ENCODE measurements at places on chromosomes 16 and 17.

GRCh38 chr17:15096511-15096910, 168.6 kb downstream of the PMP22 start:
- no peak for DNase-seq

DNA sequence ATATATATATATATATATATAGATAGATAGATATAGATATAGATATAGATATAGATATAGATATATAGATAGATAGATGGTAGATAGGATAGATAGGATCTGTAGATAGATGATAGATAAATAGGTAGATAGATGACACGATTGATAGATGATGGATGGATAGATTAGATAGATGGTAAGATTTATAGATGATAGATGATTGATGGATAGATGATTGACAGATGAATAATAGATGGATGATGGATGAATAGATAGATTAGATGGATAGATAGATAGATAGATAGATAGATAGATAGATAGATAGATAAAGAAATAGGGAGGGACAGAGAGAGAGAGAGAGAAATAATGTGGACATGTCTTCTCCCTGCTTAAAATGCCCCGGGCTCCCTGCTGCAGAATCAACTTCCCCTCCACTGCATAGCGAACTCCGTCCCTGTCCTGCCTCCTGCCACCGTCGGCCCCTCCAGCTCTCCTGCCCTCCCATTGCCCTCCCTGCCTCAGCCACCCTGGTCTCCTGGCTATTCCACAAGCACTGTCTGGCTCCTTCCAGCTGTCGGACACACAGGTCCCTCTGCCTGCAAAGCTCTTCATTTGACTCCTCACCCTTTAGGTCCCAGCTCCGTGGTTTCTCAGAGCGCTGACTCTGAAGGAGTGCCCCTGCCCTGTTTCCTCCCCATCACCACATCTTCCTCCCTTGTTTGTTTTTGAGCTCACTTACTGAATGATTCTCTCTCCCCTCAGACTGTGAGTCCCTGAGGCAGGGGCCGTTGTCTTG, 254.0 kb downstream of the KATNIP start:
- DNase-seq: no peak

GRCh38 chr16:78211946-78212345, 112.5 kb downstream of the WWOX start:
- no peak for DNase-seq

DNA sequence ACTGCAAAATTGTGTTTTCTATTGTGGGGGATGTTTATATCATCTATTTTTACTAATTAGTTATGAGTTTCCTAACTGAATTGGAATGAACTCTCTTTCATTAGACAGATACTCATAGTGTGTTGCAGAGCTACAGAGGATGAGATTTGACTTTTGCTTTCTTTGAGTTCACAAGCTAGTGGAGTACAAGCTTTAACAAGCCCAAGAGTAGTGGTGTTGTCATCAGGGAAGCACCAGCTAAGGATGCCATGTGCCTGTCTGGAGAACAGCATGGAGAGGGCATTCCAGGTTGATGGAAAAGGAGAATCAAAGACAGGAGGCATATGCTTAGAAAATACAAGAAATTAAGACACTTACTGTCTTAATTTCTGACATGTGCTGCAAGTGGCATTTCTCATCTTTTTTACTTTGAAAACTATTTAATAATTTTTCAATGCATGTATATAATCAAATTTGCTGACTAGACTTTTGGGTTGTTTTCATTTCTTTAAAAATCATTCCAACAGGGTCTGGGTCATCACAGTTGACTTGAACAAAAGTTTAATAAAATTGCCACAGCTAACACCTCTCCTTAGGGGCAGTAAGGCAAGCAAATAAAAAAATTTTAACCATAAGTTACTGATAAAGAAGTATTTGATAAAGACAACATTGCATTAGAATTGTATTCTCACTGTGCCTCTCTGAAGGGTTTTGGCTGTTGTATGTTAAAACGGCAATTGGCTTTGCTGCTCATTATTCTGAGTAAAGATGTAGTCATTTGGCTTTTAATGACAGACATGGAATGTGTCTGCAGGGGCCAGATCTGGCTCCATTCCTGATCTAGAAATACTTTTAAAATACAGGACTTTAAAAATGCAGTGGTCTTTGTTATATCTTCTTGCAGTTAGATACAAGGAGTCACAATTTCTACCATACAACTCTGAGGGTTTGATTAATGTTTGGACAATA, 323.7 kb upstream of the CDH11 start:
- no peak for DNase-seq

DNA sequence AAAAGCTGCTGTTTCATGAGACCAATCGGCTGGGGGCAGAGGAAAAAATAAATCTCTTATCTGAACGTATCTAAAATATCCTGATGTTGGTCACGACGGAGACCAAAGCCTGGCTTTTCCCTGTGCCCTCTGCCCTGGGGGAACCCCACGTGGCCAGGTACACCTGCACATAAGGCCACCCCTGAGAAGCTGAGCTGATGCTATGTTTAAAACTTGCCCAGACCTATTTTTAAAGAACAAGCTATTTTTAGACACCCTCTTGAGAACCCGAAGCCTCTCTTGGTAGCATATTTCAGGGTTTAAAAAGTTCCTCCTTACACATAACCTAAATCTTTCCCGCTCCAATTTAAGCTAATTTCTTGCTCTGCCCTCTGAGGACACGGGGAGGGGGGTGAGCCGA, 210.4 kb downstream of the GSG1L start:
- DNase-seq: no peak

GRCh38 chr17:67615736-67616135, 102.0 kb upstream of the NOL11 start:
- no peak for DNase-seq

- peak; percentile 65 for DNase-seq
Observed at GRCh38 chr16:31868691-31869167, 4.9 kb upstream of the ZNF267 start.

DNA sequence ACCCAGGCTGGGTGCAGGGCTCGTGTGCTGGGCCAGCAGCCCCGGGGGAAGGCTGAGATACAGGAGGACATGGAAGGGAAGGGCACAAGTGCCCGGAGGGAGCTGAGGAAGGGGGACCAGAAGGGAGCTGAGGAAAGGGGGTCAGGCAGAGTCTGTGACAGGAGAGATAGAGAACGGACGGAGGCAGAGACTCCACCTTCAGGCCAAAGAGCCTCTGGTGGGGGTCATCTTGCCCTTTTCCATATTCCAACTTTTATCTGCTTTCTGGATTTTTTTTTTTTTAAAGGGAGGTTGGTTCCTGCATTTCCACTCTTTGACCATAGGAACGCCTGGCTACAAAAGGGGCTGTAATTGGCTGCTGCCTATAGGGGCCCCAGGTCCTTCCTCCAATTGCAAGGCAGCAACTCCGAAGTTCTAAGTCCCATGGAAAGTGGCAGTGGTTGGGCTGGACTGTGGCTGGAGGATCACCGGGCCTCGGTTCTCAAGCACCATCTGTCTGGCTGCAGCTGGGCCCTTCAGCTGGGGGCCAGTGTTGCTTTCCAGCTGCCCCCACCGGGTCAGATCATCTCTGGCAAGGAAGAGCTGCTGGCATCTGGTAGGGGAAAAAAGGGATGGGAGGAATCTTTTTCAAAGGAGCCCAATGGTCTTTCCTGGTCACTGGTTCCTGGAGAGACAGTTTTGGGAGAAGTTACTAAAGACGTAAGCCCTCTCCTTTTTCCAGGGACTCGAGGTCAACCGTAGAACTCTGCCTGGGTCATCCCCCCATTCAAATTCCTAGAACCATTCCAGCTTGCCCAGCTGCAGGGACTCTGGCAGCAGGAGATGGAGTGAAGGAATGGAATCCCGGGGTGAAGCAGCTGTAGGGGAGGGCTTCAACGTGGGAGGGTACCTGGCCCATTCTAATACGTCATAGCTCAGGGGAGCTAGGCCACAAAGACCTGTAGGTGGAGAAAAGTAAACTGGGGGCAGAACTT, 13.1 kb upstream of the MRPS23 start:
- no peak for DNase-seq

DNA sequence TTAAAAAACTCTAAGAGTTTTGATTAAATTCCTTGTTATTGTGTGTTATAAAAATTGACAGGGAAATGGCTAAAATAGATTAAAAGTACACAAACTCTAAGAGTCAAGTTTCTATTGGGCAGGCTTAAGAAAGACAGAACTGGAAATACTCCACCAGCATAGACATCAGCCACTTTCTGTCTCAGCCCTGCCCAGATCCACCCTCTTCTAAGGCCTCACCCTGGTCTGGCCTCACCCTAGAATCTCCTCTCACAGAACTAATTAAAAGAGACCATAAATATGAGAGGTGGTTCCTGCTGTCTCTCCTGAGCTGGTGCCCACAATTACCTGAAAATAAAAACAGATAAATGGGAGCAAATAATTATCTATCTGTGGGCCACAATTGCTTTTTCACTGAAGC, 1951.0 kb downstream of the TP53TG3F start:
- no peak for DNase-seq

- DNase-seq: no peak
Observed at GRCh38 chr16:11076259-11077018, 132.1 kb downstream of the CLEC16A start.

DNA sequence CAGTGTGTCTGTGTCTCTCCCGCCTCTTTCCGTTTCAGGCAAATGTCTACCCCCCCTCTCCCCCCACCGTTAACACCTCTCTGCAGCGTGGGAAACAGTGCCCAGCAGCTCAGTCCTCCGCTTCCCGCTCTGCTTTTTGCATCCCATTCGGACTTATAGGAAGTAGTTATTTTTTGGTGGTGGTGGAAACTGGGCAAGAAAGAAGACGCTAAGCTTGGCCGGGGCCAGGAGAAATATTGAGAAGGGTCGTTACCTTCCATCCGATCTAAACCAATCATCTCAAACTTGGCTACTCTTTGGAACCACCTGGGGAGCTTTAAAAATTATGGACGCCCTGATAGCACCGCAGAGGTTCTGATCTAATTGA, 499 bp upstream of the HLF start:
- DNase-seq: no peak

- no peak for DNase-seq
Observed at GRCh38 chr16:22788193-22788530, 25.8 kb upstream of the HS3ST2 start.
